ENCODE measurements at places on chromosomes 6 and 20. TPM values are rescaled to one million over a fixed set of nuclear protein-coding genes. Genes with fewer than 3 reads are reported as not detected.

GRCh38 chr20:3804781-3805180 lies 8.7 kb downstream of the CDC25B start:
- no peak for DNase-seq

- no peak for DNase-seq
Observed at GRCh38 chr6:47438481-47439347, 38.9 kb upstream of the CD2AP start.

SUMO4 gene
- 11.6 TPM for total RNA-seq

HSD17B8 gene
- 14.8 TPM for total RNA-seq

DNA sequence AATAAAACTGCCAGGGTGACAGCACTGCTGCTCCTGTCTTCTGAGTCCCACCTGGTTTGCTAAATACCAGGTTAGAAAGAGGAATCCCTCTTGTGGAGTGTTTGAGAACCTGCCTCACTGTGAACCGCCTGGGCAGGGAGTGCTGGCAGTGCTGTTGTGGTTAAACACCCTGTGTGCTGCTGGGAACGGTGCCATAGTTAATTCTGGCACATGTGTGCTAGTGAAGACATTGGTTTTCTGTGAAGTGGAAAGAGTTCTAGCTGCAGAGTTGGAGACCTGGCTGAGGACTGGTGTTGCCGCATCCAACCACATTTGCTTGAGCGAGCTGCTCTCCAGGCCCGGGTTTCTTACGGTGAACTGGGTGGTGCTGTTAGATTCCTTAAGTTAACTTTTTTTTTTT lies 72.7 kb downstream of the IGF2R start:
- no peak for DNase-seq

DNA sequence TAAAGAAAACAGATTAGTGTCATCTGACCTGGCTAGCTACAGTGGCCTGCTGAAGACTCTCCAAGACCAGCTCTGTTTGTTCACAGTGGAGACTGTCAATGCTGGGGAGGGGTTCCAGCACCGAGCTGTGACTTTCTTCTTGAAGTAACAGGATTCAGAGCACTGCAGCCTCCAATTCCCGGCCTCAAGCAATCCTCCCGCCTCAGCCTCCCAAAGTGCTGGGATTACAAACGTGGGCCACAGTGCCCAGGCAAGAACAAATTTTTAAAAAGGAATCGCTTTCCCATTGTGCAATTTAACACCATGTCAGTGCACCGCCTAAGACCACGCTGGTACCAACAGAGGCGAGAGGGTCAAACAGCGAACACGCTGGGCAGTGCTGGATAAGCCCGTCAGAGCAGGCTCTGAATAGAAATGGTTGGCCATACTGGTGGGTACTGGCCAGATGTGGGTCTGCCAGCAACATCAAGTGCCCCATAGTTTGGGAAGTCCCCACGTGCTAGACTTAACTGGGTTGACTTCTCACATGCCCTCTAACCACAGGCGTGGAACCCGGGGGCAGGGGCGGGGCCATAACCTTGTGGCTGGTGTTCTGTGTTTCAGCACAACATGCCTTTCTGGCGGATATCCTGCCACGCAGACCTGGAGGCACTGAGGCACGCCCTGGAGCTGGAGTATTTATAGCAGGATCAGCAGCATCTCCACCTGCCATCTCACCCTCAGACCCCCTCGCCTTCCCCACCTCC lies 168.9 kb downstream of the ZMYND8 start:
- no peak for DNase-seq

DNA sequence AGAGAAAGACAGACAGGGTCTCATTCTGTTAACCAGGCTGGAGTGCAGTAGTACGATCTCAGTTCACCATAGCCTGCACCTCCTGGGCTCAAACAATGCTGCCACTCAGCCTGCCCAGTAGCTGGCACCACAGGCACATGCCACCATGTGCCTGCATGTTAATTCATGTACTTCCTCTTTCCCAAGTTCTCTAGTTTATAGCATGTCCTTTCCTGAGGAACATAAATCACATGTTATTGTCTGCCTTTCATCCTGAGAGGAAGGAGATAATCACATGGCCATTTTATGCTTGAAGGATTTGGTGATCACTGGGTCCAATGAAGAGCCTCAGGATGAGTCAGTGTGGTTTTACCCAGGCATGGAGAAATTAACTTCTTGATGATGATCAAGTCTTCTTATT lies 47.9 kb downstream of the COL11A2 start:
- DNase-seq = no peak

GRCh38 chr6:12182676-12183075 lies 107.5 kb upstream of the EDN1 start:
- no peak for DNase-seq

DNA sequence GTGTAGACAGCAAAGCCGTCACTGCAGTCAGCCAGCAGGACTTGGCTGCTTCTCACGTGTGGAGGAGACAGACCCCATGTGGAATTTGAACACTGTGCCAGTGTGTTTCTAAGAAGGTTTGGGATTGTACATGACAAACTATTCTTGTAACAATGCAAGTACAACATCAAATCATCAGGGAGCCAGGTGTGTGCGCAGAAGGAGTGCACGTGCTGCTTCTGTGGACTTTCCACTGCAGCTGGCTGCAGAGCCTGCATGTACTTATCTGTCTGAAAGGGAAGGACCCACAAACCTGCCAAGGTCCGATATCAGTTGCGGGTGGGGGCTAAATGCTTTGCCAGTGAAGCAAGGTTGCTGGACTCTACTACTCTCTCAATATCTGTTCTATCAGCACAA lies 211.6 kb downstream of the WDR27 start:
- DNase-seq = no peak

All from activated T-helper 1 cell treated with anti-CD3 and anti-CD28 coated beads, Interleukin-12 subunit alpha, Interleukin-12 subunit beta, Interleukin-2, Interleukin-4 antibody, amounts not matched to agents 30 ng/mL and 10 ng/mL and 1 ng/mL, durations not matched to agents 14 hours and 24 hours and 36 hours (primary cell).